SJSA1 (cell line): ENCODE measurements at places on chromosomes 7 and 10.
A peak's percentile ranks its signal among the peaks of the same experiment; 100 is the strongest.

DNA sequence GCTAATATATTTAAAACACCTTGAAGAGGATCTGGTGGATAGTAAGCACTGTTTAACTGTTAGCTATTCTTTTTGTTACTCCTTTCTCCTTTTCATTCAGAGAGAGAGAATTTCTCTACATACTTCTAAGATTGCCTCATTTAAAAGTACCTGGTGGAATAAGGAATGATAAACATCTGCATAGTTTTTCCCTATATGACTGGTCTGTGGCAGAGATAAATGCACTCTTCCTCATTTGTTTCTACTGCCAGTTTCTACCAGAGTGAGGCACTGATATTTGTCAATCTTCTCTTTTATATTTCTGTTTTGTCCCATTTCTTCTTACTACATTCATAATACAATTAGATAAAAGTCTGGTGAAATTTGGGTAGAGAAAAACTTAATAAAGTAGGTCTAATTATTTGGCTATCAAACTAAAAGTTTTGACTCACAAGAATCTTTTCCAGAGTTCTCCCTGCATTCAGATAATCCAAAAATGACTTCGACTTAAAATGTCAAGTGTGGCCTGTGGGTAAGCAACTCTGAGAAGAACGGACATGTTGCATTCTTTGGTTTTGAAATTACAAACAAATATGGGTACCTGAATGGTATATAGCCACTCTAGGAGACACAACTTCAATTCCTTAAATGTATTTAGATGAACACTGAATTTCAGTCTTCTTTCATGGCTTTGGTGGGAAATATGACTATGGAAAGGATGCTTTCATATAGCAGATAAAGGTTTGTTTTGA, 38.8 kb downstream of the RNLS start:
- DNase-seq: no peak

- DNase-seq: no peak
Measured at GRCh38 chr7:8773518-8773917, 340.1 kb downstream of the NXPH1 start.

GRCh38 chr7:151011097-151011409, 13.2 kb downstream of the ATG9B start:
- no peak for DNase-seq

DNA sequence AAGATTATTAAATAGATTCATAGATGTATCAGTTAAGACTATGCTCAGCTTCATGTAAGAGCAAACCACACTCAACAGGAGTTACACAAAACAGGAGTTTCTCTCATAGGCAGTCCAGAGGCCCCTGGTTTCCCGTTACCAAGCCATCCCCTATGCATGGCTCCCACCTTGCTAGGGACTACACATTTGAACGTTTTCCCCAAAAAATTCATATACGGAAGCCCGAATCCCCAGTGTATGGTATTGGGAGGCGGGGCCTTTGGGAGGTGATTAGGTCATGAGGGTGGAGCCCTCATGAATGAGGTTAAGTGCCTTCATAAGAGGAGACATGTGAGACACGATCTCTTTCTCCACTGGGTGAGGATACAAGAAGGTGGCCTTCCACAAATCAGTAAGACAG, 29.1 kb downstream of the RSU1 start:
- no peak for DNase-seq

- DNase-seq: no peak
Measured at GRCh38 chr7:16234493-16235146, 186.7 kb downstream of the CRPPA start.

DNA sequence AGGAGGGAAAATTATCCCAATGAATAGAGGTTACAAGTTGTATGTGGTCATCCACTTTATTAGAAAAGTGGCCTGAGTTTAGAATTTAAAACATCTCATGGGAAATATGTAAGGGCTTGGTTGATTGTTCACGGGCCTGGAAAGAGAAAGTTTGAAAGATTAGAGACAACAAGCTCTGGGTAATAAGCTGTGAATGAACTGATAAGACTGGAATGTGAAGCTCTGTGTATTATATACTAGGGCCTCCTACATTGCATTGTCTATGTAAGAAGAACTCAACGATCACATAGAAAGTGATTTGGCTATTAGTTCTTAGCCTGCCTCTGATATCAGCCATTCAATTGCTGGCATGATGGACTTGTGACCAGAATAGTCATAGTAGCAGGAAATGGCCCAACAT, 199.2 kb upstream of the MAGI2 start:
- no peak for DNase-seq

GRCh38 chr7:136859803-136860202, 8.6 kb upstream of the CHRM2 start:
- DNase-seq: no peak

DNA sequence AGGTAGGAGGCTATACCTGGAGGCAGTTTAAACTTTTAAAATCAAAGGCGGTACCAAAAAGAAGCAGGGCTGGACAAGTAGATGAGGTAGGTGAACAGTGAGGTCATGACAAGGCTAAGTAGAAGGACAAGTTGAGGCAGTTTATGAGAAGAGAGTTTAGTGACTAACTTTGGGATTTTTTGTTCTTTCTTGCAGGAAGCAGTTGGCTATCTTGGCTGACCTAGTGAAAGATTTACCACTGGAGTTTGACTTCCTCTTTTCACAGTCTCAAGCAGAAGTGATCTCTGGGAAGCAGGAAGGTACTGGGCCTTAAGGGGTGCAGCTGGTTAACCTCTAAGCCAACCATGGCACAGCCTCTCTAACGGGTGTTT, 26.3 kb downstream of the ENTPD7 start:
- no peak for DNase-seq

DNA sequence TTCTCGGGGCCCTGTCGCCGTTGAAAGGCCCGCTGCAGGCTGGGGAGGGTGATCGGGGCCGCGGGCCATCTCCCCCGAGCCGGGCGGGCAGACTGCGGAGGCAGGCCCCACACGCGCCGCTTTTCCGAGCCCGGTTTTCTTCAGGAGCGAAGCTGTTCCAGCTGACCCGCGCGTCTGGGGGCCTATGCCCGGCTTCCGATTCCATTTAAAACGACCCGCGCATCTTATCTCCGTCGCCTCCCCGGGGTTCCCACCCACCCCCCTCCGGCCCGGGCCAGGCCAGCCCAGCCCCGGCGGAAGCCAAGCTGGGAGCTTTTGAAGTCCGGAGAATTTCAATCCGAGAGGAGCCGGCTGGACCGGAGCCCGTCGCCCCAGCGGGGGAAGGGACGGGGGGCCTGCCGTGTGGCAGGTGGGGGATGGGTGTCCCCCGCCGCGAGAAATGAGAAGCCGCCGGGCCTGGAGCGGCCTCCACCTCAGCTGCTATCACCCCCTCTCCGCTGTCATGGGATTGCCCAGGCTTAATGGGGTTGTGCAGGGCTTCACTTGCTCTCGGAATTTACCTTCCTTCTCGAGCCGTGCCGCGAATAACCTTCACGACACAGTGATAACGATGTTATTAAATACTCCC, 3.1 kb upstream of the EVX1 start:
- DNase-seq: no peak

GRCh38 chr10:110919349-110919931, at the start of gene SHOC2:
TSS of gene SHOC2 (plus strand) at chr10:110919604. CDS start at chr10:110964359, 44,755 bp downstream.
- no peak for DNase-seq

- no peak for DNase-seq
Measured at GRCh38 chr10:70594161-70594560, 8.4 kb downstream of the PRF1 start.

DNA sequence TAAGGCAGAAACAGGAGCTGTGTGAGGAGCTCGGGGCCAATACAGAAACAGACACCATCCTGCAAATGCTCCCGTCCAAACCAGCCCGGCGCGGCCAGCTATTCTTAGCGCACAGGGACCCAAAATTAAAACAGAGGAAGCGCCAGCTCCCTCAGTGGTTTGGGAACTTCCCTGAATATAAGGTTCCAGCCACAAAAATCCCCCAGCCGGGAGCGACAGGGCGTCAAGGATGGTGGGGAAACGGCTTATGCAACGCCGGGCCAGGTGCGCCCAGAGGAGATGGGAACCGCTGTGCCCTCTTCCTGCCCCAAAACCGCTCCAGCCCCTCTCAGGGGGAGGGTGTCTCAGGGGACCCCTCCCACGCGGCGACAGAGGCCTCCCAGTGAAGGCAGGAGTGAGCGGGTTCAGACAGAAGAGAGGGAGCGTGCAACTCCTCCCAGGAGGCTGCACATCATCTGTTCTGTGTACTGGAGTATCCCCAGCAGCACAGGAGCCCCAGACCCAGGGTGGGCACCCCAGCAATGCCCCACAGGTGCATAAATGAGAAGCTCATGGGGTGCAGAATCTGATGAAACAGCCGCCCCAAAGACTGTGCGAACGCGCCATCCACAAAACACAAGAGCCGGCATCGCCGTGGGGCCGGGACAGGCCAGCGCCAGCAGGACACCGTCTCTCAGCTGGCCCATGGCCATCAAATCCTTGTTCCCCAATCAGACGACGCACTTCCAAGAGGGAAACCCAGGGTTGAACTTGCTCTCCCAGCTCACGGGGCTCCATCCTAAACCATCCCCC, 73.9 kb upstream of the PDGFA start:
- no peak for DNase-seq

- DNase-seq: no peak
Measured at GRCh38 chr7:74231232-74231590, 21.4 kb downstream of the LAT2 start.

GRCh38 chr10:73559590-73559989, 31.6 kb downstream of the USP54 start:
- peak; percentile 43 for DNase-seq

DNA sequence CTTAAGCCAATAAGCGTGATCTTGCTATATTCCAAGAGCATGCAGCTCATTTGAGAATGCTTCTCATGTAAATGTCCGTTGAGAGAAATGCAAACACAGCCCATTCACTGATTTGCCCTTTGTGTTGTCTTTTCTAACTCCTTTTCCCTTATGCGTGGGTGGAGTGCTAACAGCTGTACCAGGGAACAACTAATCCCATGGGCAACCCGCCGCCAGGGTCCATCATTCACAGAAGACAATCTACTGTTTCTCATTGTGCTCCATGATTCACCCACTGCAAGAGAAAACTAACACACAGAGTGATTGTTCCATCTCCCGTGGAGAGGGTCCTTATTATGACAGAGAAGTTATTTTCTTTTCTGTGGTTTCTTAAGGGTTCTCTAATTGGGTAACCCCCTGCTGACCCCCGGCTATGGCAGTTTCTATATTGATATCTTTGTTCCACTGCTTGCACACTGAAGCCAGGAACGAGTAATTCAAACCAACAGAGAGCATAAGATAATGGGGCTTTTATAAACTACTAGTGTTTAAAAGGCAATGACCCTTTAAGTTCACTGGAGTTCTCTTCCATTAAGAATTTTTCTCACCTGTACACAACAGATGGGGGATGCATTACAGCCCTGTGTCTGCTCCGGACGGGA, 298.7 kb downstream of the BAMBI start:
- DNase-seq: peak; percentile 68

- DNase-seq: peak; percentile 20
Measured at GRCh38 chr7:102721-103120, 89.7 kb upstream of the FAM20C start.
